ENCODE measurements at places on chromosomes 6 and 20.

DNA sequence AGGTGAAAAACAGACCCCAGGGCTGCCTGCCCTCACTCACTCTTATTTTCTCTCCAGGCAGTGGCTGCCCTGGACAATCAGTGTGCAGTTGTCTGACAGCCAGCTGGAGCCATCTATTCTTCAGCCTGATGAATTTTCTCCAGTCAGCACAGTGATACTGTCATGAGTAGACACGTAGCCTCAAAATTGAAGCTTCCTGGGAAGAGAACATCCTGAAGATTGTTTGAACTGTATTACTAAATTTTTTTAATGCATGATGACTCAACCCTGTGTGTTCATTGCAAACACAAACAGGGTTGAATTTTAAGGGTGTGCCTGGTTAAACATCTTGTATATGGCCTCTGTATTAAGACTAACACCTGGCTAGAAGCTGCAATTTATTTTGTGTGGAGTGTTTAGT, 49.8 kb upstream of the STXBP5 start:
- no peak for DNase-seq

GRCh38 chr6:87756858-87757257, 54.8 kb upstream of the AKIRIN2 start:
- DNase-seq: no peak

- DNase-seq: no peak
Observed at GRCh38 chr6:109356237-109356636, 26.0 kb downstream of the CD164 start.

DNA sequence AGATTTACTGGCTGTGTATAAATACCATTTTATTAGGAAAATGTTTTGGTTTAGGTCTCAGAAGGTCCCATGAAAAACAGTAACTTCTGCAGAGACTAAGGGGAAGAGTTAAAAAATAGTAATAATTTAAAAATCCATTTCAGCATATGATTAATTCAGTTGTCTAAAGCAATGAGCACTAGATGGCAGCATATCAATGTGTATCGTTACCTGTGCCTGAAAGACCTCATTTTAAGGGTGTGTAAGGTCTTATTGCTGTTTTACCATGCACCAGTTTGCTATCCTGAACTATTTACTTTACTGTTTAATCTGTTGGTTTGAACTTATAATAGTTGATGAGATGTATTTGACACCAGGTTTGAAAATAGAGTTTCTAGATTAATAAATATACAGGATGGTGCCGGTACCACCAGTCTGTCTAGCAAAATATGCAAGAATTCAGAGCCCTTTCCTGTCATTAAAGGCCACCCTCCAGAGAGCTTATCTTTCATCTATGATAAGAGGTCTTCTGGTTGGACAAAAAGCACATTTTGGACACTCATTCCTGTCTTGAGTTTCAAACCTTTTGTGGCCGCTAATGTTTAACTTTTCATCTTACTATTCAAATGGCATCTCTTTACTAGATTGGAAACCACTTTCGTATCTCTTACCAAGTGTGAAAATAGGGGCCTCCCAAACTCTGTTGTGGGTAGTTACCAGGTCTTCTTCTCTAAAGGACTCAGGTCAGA, 8.9 kb upstream of the AHI1 start:
- DNase-seq: no peak

- peak; percentile 37 for DNase-seq
Observed at GRCh38 chr6:15892369-15892768, 229.5 kb upstream of the DTNBP1 start.

DNA sequence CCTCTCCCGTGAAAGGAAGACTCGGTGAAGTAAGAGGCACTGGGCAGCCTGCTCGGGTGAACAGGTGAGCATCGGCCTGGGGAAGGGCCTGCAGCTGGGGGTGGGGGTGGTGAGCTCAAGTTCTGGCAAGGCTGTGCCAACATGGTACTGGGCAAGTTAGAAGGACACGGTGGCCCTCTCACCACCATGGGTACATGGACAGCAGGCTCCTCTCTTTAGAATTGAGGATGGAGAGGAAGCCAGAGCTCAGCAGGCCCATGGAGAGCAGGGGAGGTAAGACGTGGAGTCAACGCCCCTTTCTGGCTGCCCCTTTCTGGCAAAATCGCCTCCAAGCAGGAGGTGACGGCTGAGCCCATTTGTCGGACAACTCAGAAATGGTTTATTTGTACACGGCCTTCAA, 135.6 kb downstream of the ANKRD60 start:
- no peak for DNase-seq

DNA sequence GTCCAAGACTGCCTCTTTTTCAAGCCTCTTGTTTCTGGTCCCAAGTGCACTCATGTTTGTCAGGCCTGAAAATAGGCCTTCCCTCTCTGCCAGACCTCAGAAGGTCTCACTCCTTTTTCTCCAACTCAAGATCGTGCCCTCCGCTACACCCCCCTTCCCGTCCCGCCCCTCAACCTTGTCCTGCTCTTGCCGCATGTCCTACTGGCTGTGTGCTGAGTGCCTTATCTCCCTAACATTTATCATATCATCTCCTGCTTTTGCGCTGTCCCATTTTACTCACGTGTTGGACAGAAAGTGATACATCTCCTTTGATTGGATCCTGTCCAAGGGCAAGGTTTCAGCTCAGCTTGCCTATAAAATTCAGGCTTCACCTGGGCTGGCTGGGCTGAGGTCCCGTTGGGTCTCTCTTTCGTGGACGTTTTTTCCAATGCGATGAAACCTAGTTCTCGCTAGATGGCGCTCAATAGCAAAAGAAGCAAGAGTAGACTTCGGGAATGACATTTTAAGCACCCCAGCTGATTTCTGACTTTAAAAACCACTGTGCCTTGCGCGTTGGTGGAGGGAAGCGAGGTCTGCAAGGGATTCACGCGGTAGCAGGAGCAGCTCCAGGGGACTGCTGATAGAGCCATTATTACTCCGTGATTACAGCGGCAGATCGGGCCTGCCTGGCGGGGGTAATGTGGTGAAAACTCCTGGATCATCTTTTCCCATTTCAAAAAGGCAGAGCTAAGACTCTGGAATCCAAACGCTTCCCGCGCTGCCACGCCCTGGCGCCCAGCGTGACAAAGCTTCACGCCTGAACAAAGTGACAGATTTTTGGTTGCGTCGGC, 137.6 kb downstream of the IMPG1 start:
- peak; percentile 41 for DNase-seq

Data from left ventricle myocardium superior (tissue), 1 donor.